Erythroblast (primary cell): ENCODE measurements at places on chromosomes 7 and 10.

GRCh38 chr10:71661060-71661622 lies 58.4 kb downstream of the C10orf105 start:
- no peak for DNase-seq

DNA sequence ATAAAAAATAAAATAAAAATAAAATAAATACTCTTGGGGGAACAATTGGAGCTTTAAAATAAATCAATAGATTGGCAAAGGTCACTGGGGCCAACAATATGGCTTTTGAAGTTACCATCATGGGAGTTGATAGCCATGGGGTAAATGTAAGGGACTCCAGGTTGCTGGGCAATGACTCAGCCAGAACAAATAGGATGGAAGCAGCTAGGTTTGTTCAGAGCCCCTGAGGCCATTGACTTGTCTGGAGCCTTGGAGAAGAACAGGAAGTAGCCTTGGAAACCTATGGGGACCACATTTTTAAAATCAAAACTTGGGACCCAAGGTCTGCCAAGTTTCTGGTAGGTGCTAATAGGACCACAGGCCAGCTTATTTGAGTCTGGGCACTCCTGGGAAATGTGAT lies 20.2 kb upstream of the FRA10AC1 start:
- DNase-seq = no peak

DNA sequence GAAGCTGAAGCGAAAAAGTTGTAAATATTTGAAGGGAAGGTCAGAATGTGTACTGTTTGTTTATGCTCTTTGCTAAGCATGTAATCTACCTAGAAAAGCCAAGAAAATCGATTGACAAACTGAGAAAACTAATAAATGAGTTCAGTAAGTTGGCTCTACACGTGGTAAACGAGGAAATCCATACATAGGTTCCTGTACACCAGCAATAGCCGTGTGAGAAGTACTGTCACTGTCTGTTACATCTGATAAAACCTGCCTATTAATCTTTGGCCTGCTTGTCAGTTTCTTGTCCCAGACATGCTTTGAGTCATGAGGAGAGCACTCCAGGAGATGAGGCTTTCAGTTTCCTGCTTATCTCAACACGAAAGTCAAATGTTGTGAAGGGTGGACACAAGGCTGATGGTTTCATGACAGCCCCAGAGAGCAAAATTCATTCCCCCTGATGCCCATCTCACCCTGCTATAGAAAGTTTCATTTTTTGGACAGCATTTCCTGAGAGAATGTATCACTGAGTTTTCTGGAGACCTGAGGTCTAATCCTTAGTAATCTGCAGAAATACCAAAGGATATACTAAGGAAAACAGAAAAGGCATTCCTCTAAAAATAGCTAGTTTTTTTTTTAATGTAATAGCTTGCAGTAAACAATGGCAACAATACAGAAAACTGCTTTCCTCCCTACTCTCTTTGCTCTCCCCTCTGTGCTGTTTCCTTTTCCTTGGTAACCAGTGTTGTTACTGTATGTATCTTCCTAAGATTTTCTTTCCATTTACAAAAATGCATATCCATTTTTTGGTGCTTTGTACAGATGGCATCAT lies 18.8 kb downstream of the BMPR1A start:
- peak; percentile 61 for DNase-seq

GRCh38 chr10:97582169-97582568 lies 2.0 kb upstream of the HOGA1 start:
- DNase-seq = no peak

DNA sequence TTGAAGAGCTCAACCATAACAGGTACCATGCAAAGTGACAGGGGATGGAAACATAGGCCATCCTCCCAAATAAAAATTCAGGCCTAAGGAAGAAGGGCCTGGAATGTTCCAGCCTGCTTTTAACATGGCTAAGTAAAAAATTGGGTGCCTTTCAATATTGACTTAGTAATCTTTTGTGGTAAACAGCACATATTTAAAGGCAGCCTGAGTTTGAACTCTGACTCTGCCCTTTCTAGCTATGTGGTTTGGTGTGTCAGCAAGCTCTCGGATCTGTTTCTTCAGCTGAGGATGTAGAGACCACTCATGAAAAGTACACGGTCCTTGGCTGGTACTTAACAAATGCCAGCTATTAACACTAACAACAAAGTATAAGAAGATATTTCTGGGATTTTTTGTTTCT lies 191.8 kb upstream of the CDCA7L start:
- DNase-seq = no peak

- no peak for DNase-seq
These were observed 1.7 kb upstream of the LDB1 start for GRCh38 chr10:102121739-102122372.

- no peak for DNase-seq
These were observed 22.7 kb upstream of the ZCCHC24 start for GRCh38 chr10:79468015-79468560.

- DNase-seq = peak; percentile 3
These were observed 348.3 kb downstream of the GPR158 start for GRCh38 chr10:25522946-25523608.

DNA sequence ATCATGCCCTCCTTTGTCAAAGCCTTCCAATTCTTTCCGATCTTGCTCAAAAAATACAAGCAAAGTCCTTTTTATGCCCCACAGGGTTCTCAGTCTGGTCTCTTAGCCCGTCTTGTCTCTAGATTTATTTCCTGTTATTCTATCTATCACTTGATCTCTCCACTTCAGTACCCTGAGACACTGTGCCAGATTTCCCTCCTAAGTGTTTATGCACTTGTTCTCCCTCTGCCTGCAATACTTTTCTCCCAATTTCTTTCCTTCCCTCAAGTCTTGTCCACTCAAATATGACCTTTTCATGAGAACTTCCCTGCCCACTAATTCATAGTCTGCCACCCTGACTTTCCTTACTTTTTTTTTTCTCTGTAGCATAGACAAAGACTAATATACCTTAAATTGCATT lies 141.4 kb downstream of the MBL2 start:
- no peak for DNase-seq

DNA sequence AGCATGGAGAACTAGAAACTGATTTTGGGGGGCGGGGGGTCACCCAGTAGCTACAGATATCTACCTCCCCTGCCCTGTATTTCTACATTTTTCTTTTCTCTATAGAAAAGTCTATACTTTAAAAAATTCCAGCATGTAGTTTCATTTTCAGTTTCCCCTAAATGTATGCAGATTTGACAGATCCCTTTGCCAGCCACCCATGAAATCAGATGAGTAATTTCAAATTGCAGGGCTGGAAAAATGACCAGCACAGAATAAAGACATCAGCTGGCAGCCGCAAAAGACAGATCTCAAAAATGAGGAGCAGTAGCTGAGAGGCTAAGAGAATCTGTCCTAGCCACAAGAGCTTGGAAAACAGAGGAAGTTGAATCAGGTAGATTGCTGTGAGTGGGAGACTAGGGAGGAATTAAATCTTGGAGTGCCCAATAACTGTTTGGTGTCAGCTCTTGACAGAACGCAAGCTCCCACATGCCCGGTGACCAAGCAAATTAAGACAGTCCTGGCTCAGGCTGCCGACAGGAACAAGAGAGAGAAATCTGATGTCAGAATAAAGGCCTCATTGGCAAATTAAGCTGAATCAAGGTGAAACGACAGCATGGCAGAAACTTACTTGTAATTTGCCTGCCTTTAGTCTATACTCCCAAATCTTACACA lies 24.5 kb downstream of the ADRB1 start:
- no peak for DNase-seq

DNA sequence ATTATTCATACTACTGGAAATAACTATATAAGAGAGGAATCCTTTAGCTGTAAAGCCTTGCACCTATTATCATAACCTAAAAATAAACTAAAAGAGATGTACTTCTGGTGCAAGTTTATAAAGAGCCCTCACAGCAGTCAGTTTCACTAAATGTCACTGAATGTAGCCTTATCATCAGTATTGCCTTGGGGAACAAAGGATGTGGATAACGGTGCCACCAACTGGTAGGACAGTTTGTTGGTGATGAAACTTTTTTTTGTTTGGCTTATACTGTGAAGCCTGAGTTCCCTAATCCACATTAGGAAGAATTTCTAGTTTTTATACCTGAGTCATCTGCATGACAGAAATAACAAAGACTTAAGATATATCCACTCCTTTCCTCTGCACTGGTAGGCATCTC lies 117.9 kb upstream of the COL1A2 start:
- DNase-seq = no peak

GRCh38 chr7:94247970-94248369 lies 146.7 kb upstream of the COL1A2 start:
- DNase-seq = no peak

- no peak for DNase-seq
These were observed 735.6 kb downstream of the XPNPEP1 start for GRCh38 chr10:109187677-109188076.

GRCh38 chr7:39332142-39332541 lies 234.1 kb upstream of the YAE1 start:
- DNase-seq = no peak

DNA sequence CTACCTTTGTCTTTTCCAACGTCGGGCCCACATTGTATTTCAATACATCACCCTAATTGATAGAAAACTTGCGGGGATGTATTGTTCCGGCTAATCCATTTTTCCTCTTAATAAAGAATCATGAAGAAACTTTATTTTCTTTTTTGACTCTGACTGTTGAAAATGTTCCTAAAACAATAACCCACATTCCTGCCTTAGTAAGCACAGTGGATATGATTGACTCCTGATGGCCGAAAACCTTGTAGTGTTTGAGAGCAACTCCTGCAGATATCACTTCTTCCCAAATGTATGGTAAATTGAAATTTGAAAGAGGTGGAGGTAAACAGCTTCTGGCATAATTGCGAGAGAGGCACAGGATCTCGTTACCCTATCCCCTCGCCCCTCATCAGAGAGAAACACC lies 65.7 kb downstream of the BICC1 start:
- no peak for DNase-seq

DNA sequence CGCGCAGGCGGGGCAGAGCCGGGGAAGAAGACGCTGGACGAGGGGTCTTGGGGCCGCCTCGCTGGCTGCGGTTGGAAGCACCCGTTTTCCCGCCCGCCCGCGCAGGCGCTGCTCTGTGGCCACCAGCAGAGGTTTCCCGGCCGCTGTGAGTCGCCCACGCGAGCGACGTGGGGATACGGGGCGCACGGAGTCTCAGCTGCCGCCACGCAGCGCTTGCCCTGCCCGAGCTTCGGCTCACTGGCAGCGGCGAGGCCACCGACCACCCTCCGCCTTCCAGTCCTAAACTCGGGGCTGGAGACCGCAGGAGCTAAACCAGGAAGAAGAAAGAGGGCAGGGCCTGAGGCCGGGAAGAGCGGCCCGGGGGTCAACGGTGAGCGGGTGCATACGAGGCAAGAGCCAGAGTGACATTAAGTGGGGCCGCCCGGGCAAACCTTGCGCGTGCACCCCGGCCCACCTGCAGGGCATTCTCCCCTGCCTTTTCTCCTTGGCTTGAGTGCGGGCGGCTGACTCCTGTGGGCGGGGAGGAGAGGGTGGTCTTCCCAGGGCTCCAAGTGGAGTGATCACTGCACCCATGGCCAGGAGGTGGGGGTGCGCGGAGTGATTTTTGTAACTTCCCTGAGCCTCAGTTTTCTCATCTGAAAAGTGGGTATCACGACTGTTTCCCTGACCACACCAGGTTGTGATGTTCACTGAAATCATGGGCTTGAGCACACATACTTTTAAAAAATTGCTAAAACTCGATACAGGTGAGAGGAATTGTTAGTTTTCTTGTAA lies 7.1 kb upstream of the EMX2 start:
- no peak for DNase-seq

GRCh38 chr10:14510346-14510745 lies 179.6 kb upstream of the FRMD4A start:
- DNase-seq = no peak

- DNase-seq = no peak
These were observed 44.4 kb upstream of the STRIP2 start for GRCh38 chr7:129389829-129390228.

GRCh38 chr10:133526957-133527588 lies at the start of gene CYP2E1:
CYP2E1 (plus strand) TSS chr10:133527363; CDS start chr10:133527396, 33 bp downstream.
- DNase-seq = no peak

- DNase-seq = peak; percentile 48
These were observed 1.2 kb downstream of the CCDC6 start for GRCh38 chr10:59905066-59905730.

DNA sequence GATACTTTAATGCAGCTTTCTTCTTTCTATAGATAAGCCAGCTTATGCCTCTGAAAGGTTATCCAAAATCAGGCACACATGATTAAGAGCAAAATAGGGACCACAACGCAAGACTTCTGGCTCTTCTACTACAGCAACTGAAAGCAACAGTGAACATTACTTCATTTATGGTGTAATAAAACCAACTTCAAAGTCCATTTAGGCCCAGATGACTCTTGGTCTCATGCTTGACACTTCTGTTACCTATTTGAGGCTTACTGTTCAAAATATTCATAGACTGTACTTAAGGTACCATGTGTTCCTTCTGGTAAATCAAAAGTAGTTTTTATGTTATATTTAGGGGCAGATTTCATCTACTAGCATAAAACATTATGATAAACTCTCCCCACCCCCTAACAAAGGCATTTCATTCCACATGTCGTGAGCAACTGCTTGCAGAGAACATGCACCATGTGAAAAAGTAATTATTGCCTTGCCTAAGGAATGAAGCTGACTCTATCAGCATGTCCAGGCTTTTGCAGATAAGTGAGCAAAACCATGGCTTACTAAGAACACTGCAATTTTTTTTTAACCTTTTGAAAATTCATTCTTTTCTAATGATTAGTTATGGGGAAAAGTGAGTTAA lies 154.9 kb upstream of the ITGB1 start:
- no peak for DNase-seq

DNA sequence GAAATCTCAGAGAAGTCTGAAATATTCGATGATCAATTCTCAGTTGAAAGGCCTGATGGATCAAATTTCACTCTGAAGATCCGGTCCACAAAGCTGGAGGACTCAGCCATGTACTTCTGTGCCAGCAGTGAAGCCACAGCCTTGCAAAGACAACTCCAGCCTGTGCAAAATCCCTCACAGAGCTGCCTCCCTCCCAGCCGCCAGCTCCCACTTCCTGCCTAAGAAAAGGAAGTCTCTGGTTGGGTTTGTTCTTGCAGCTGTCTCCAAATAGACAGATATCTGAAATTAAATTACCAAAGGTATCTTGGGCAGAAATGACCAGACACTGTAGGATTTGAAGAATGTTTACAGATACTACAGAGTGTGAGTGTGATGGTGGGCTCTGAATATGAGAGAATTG lies 43.4 kb upstream of the PRSS58 start:
- no peak for DNase-seq

DNA sequence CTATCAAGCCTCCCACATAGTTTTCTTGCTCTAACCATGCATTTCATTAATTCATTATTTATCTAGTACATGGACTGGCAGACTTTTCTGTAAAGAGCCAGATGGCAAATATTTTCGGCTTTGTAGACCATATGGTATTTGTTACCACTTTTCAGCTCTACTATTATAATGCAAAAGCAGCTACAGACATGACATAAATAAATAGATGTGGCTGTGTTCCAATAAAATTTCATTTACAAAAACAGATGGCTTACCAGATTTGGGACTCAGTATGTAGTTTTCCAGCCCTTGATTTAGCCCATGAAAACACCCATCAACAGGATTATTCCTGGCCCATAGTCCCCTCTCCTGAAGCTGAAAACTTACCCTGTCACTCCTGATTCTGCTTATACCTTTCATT lies 32.1 kb downstream of the PLCE1 start:
- DNase-seq = no peak

- DNase-seq = no peak
These were observed 175.9 kb downstream of the EBF3 start for GRCh38 chr10:129788215-129788614.
